SHP77 (cell line): ENCODE measurements at places on chromosomes 6 and 20.

DNA sequence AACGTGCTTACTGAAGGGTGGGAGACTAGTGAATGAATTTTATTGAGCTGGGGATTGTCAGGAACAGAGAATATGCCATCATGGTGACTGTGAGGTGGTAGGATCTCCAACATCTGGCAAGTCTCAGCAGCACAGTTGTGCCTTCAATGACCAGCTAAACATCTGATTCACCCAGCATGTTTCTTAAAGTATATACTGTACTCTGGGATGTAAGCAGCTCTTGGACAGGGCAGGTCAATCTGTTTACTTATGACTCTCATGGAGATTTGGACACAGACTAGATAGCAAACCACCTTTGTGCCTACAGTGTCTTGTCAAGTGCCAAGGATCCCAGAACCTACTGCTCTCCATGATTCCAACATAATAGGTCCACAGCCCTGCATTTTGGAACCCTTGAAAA lies 801.0 kb upstream of the CITED2 start:
- DNase-seq = no peak

- no peak for DNase-seq
Observed at GRCh38 chr20:18743665-18744440, 69.7 kb upstream of the SCP2D1 start.

DNA sequence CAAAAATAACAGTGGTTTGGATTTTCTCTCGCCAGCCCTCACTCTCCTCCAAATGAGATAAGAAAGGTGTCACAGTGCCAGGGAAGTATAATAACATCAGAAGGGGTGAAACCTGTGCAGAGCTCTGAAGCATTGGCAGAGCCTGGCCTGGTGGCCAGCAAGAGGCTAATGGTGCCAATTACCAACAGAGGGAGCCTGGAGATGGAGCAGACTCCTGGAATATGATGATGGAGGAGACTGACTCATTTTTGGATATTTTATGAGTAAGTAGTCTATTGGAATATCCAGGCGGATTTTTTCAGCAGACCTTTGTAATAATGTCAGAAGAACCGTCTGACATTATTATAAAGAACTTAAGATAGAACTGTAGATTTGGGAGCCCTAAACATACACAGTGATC lies 442.6 kb upstream of the MARCKS start:
- DNase-seq = no peak

DNA sequence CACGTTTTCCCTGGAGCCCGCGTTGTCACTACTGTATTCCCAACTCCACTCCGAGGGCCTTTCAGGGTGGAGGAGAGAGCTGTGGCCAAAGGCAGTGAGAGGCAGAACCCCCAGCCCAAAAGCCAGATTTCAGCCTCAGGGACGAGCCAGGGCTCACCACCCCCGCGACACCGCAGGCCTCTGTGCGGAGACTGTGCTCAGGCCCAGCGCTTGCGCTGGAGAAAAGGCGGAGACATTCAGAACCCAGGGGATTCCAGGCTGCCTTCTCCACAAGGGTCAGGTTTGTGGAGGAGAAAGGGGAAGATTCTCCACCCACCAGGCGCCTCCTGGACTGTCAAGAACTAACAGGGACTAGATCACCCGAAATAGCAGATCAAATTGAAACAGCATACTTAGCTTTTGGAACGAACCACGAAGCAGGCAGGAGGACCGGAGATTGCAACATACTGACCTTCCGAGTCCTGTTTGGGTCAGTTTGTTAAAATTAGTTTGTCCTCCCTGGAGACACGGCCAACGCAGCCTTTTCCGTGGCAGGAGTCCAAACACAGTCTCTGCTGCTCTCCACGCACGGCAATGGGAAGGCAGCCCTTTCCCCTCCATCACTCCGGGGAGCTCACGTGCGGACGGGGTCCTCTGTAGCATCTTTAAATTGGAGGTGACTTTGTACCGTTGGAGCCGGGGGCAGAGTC lies 14.4 kb downstream of the DLL1 start:
- DNase-seq = no peak

DNA sequence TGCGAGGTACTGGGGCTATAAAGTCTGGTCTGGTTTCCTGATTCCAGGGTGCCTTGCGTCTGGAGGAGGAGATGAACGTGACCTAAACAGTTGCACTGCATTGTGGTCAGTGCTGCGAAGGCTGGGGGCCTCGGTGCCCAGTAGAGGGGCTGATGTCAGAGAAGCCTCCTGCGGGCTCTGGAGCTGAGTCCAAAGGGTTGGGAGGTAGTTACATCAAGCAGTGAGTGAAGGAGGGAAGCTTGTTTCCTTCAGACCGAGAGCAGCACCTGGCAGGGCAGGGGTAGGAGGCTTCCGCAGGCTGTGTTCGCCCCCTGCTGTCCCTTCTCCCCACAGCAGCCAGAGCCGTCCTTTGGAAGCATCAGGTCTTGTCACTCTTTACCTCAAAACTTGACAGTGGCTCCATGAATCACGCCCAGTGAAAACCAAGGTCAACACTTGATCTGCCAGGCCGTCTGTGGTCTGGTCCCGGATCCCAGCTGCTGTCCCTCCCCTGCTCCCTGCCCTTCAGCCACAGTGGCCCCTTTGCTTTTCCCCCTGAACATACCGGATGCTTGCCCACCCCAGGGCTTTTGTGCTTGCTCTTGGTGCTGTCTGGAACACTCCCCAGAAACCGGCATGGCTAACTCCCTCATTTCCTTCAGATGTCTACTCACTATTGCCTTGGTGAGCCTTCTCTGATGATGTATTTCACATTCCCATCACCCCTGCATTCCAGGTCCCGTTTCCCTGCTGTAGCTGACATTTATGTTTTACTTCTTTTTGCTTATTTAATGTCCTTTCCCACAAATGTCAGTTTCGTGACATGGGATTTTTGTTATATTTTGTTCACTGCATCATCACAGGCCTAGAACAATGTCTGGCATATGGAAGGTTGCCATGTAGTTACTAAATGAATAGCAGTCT lies 7.0 kb downstream of the DYNLRB1 start:
- DNase-seq = peak; percentile 59

DNA sequence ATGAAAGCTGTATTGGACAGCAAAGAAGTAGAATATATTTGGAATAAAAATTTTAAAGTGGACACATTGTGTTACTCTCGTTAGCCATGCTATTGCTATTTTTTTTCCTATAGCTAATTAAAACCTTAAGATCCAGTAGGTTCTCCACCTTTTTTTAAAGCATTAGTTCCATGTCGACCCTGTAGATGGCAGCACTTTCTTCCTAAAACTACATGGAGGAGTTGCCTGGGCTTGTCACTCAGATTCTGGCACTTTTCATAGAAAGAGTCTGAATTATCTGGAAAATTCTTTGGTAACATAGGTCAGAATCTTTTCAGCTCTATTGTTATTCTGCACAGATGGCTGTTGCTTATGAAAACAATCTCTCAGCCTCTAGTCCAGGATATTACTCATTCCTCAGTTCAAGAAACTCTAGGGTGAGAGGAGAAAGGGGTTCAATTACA lies 42.0 kb upstream of the ESR1 start:
- DNase-seq = peak; percentile 36

GRCh38 chr6:69958978-69959377 lies 92.6 kb downstream of the COL19A1 start:
- DNase-seq = no peak

DNA sequence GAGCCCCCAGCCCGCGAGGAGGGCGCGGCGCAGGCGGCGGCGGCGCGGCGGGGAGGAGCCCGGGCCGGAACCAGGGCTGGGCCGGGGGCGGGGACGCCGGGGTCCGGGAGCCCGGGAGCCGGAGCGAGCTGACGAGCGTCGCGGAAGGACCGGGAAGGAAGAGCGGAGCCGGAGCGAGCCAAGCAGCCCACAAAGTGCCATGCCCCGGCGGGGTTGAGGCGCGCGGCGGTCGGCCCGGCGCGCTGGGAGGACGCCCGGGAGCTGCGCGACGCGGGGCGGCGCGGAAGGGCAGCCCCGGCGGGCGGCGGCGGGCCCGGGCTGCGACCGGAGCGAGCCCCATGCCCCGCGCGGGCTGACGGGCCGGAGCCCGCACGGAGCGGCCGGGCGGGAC lies 289 bp downstream of the FOXP4 start:
- DNase-seq = no peak

DNA sequence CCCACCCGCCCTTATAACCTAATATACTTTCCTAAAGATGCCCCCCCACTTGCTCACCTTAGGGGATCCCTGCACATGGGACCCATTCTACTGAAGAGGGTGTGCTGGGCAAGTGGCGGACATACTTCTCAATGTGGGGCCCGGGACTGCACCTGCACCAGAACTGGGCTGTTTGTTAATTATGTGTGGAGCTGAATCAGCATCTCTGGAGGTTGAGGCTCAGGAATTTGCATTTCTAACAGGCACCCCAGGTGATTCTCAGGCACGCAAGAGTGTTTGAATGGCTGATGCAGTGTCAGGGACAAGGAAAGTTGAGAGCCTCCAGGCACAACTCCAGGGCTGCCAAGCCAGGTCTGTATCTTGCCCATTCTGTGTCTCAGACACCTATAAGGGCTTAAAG lies 8.9 kb upstream of the PTPRT start:
- no peak for DNase-seq

- peak; percentile 87 for DNase-seq
Observed at GRCh38 chr6:91669154-91669870, 1082.4 kb upstream of the MAP3K7 start.

GRCh38 chr20:36235892-36236785 lies at the start of gene AAR2:
AAR2 (plus strand) TSS chr20:36236478; CDS start chr20:36239869, 3,391 bp downstream.
- DNase-seq = peak; percentile 66

DNA sequence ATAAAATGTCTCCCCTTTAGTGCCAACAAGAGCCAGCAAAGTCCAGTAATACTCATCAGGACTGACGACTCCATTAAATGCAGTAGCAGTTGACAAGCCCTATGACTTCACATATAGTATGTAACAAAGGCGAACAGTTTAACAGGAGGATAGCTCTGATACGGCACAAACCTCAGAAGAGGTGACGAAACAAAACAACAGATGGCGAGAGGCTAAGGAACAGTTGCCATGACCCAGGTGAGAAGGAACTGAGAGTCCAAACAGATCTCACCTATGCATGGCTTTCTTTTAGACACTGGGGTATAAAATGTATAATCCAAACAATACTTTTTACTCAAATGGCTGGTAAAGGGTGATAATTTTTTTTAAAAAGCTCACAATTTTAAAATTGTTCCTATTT lies 37.1 kb downstream of the SYNE1 start:
- DNase-seq = no peak

GRCh38 chr6:144588697-144589325 lies 303.7 kb downstream of the UTRN start:
- DNase-seq = no peak

DNA sequence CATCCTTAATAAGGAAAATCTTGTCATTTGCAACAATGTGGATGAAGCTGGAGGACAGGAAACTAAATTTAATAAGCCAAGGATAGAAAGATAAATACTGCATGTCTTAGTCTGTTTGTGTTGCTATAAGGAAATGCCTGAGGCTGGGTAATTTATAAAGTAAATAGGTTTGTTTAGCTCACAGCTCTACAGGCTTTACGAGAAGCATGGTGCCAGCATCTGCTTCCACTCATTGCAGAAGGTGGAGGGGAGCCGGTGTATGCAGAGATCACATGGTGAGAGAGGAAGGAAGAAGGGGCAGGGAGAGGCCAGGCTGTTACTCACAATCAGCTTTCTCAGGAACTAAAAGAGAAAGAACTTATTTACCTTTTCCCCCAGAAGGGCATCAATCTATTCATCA lies 118.9 kb upstream of the SMLR1 start:
- DNase-seq = no peak

GRCh38 chr6:79694623-79695343 lies 63.7 kb downstream of the SH3BGRL2 start:
- DNase-seq = no peak

GRCh38 chr6:87540539-87540938 lies 49.2 kb downstream of the RARS2 start:
- no peak for DNase-seq

- DNase-seq = no peak
Observed at GRCh38 chr20:16208443-16208842, 364.8 kb downstream of the KIF16B start.

GRCh38 chr20:9270831-9271230 lies 201.9 kb downstream of the PLCB4 start:
- DNase-seq = no peak

- DNase-seq = no peak
Observed at GRCh38 chr6:42454428-42454791, 2.7 kb upstream of the TRERF1 start.

DNA sequence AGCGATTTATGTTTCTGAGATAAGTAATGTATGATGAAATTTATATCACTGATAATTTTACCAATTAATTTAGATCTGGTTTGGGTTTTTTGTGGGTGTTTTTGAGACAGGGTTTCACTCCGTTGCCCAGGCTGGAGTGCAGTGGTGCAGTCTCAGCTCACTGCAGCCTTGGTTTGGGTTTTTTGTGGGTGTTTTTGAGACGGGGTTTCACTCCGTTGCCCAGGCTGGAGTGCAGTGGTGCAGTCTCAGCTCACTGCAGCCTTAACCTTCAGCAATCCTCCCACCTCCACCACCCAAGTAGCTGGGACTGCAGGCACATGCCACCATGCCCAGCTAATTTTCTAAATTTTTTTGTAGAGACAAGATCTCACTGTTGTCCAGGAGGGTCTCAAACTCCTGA lies 13.0 kb downstream of the MRS2 start:
- DNase-seq = no peak

DNA sequence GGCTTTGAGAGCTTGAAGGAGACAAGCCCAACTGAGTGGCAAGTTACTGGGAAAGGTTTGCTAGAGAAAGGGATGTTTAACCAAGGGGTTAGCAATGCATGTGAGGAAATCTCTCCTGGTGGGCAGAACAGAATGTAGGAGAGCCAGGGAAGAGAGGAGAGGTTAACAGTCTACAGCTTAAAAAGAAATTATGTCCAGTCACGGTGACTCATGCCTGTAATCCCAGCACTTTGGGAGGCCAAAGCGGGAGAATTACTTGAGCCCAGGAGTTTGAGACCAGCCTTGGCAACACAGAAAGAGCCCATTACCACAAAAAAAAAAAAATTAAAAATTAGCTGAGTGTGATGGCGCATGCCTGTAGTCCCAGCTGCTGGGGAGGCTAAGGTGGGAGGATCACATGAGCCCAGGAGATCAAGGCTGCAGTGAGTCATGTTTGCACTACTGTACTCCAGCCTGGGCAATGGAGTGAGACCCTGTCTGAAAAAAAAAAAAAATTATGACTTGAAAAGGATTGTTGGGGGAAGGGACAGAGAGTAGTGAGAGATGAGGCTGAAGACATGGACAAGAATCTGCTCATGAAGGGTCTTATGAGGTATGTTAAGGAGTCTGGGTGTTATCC lies 264.9 kb downstream of the TBC1D7 start:
- no peak for DNase-seq

DNA sequence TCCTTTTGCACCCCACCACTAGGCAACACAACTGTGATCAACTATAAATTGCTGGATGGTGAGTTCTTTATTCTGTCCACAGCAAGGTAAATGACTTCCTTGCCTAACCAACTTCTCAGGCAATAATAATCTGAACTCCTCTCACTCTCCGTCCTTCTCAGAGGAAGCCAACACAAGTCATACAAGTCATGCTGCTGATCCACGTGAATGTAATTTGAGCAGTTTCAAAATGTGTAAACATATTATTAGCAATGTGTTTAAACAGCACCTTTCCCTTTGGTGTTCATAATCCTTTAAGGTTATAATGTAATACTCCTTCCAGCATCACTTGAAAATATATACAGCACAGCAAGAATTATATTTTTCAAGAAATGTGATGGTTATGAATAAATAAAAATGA lies 127.9 kb downstream of the QRSL1 start:
- DNase-seq = no peak
